ENCODE measurements at places on chromosomes 2 and 18.

DNA sequence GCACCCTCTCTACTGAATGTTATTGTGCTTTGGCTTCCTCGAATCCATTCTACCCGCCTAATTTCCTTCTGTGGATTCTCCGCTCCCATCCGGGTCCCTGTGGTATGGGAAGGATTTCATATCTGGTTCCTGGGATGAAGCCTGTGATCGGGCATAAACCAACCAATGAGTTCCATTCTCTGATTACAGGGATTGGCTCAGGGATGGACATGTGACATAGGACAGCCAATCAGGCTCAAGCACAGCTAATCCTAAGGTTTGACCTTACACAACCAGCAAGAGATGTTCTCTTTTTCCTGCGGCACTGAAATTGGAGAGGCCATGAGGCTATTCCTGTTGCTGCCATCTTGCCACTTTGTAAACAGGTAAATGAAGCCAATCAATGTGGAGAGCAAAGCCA lies 168.1 kb upstream of the SMAD2 start:
- no peak for DNase-seq

DNA sequence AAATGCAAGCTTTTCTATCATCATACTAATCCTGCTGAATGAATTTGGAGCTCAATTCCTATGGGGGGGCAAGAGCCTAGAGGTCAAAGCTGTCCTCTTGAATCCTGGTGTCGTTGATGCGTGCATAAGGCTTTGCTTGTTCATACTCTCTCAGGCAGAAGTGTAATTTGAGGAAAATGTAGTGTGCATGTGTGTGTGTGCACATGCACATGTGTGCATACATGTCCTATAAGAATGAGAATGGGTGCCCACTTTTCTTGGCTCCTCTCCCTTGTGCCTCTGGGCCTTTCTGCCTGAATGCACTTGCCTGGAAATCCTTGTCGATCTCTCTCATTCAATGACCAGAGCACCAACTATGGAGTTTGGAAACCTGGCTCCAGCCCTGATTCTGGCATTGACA lies 28.5 kb upstream of the C18orf32 start:
- no peak for DNase-seq

DNA sequence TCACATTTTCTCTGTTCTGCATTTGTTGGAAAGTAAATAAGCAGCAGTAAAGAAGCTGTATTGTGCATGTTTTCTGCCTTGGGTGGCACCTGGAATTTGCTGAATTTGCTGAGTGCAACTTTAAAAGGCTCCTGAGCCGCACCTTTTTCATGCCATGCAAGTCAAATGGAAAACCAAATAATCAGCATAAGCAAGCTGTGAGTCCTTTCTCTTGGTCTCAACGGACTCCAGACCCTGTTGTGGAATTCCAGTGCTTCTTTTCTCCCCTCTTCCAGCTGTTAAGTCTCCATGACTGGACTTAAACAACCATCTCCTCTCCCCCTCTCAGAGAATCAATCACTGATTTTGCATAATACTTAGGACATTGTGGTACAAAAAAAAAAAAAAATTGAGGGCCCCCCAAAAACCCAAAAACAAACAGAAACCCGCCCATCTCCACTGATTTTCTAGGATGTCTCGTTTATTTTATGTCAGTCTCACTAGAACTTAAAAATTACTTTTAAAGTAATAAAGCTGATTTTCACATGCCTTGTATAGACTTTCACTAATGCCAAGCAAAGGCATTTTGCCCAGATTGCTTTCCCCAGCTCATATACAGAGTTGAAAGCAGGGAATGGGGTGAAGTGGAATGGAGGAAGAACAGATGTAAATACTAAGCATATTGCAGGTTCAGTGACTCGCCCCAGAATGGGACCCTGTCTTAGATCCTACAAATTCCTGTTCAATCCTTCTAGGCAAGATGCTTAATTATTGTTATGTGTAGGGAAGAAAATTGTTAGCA lies 5.1 kb upstream of the CETN1 start:
- no peak for DNase-seq

DNA sequence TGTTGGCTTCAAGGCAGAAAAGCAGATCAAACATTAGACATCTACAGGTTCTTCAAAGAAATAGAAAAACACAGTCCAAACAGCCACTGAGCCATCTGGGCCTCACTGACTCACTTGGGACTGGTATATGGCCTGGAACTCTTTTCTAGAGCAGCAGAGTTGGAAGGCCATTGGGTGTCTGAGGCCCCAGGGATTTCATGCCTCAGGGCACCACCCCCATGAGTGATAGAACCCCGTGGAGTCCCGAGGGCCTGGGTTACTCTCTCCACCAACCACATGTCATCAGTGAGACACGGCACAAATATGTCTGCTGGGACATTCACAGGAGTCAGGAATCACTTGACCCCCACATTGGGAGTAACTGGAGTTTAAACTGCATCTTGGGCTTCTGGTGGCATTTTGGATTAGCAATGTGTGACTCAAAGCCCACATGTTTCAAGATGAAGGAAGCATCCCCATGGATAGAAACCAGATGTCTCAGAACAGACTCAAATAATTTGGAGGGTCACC lies 44.0 kb downstream of the CAPN13 start:
- no peak for DNase-seq

DNA sequence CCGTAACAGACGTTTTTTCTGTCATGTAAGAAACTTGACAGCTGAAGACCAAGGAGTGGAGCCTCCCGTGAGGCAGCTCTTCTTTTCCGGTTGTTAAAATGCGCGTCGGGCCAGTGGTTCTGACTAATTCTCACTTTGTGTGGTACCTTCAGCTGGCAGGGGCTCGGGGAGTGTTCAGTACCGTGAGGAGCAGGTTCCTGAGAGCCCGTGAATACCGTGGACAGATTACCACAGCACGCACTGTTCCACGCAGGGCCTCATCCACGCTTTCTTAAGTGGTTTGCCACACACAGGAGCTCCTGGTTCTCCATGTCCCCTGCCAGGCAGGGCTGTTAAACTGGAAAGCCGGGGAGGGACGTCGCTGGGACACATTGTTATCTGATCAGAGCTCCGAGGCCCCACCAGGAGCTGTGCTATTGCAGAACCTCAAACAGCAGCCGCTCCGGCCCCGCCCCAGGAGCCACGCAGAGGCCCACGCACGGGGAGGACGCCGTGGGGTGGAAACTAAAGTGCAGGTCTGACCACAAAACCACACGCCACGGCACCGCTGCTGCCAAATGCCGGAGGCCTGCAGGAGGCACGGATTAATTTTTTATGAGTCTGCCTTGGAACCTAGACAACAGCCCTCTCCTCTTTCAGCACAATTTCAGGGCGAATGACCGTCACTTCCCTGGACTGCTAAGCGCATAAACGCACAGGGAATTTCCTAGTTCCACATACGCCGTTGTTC lies 43.3 kb downstream of the NFATC1 start:
- peak; percentile 62 for DNase-seq

GRCh38 chr2:142745691-142746090 lies 131.8 kb upstream of the KYNU start:
- no peak for DNase-seq

DNA sequence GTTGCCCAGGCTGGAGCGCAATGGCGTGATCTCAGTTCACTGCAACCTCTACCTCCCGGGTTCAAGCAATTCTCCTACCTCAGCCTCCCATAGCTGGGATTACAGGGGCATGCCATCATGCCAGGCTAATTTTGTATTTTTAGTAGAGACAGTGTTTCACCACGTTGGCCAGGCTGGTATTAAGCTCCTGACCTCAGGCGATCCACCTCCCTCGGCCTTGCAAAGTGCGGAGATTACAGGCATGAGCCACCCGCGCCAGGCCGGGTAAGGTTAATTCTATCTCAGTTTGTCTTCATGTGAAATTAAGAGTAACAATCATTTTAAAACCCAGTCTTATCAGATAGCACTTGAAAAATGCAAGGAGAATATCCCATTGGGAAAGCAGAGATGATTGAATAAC lies 1681.7 kb upstream of the DDX18 start:
- DNase-seq, result no peak

DNA sequence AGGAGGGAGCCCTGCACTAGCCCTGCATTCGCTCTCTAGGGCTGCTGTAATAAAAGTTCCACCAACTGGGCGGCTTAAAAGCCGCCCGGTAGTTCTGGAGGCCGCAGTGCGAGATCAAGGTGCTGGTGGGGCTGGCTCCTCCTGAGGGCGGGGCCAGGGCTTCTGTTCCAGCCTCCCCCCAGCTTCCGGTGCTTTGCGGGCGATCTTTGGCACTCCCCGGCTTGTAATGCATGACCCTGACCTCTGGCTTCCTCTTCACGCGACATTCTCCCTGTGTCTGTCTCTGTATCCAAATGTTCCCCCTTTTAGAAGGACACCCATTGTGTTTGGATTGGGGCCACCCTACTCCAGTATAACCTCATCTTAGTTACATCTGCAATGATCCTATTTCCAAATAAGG lies 84.5 kb downstream of the ZCCHC2 start:
- DNase-seq, result no peak

- DNase-seq, result no peak
Observed at GRCh38 chr2:120037995-120038541, 25.2 kb downstream of the EPB41L5 start.

DNA sequence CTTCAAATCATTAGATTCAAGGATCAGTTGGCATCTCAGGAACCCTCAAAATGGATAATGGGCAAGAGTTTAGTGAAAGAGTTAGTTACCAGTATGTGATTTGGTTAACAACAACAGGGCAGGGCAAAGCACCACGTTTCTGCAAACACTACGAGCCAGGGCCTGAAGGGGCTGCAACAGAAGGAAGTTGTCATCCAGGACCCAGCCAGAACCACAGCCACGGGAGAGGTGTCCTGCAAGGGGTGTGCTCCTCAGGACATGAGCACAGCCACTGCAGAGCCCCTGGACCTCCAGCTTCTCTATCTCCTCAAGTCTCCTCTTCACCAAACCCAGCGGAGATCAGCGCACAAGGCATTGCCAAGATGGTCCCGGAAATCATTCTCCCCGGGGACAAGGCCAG lies 173.3 kb upstream of the PIEZO2 start:
- no peak for DNase-seq

DNA sequence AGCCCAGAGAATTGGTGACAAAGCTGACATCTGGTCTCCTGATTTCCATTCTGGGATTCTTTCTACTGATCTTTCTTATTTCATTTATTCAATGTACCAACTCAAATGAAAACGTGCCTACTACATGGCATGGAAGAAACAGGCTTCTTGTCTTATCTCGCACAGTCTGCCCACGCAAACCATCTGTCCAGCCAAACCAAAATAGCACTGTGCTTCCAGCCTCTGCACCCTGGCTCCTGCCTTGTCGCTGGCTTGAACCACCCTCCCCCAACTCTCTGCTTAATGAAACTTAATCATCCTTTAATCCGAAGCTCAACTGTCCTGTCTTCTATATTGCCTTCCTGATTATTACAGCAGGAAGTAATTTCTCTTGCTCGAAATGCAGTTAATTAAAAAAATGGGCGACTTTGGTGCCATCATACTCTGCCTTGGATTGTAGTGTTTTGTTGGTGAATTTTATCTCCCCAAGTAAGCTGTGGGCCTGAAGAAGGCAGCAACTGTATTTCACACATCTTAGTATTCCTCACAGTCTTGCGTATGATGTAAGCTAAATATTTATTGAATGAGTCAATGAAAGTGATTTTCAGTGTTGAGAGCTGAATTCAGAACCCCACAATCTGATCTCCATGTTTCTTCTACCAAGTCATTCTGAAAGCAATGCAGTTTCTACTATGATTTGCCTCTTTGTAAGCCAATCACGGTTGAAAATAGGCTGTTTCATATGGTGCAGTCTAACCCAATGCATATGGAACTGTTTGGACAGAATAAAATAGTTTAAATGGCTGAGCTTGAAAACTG lies 190.8 kb downstream of the TMEM247 start:
- DNase-seq, result no peak

- no peak for DNase-seq
Observed at GRCh38 chr2:109629867-109630266, 15.7 kb downstream of the SOWAHC start.

- no peak for DNase-seq
Observed at GRCh38 chr2:168320267-168320666, 72.9 kb upstream of the STK39 start.

- no peak for DNase-seq
Observed at GRCh38 chr2:55151733-55152433, 80.2 kb downstream of the CLHC1 start.

DNA sequence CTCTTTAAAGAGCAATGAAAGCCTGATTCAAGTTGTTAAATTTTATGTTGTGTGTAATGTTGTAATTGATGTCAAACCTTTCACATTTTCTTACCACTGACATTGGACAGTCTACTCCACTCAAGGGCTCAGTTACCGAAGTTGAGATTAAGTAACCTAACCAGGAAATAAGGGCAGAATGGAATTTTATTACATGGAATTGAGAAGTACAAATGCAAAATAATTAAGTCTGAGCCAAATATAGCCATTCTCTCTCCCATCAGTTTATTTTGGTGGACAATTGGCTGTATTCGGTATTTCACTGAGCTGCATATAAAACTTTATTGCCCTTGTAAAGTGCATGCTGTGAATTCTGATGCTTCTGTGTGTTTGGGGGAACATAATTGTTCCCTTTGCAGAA lies 231.5 kb downstream of the TTC32 start:
- no peak for DNase-seq

DNA sequence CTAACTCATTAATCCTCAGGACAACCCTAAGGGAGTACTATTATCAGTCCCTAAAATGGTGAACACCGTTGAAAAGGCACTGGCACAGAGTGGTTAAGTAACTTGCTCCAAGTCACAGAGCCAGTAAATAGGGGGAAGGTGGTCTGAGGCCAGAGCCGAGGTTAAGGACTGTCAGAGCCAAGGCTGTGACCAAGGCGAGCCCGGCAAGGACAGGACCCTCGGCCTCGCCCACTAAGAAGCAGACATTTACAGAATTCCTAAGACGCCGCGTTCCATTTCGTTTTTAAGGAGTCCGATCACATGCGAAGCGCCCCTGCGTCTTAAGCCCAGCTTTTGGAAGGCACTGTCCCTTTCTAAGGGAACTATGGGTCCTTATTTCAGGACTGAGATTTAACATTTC lies 1.1 kb downstream of the PDIA6 start:
- DNase-seq, result no peak

- no peak for DNase-seq
Observed at GRCh38 chr2:33406622-33407021, 69.8 kb upstream of the RASGRP3 start.

DNA sequence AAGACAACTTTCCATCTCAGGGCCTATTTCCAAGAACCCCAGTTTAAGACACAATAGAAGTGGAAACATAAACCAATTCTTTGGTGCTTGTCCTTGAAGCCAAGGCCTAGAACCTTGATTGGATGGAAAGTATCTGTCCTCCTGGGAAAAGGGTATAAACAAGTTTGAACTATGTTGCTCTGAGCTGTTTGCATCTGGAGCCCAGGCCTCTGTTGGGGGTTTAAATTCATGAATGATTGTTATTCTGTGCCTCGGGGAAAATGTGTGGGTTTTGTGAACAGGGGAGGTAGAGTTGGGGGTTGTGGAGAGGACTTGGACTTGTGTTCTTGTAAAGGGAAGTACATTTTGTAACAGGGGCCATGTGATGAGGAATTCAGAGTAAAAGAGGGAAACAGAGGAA lies 406.1 kb downstream of the SLC4A3 start:
- DNase-seq, result no peak

- DNase-seq, result no peak
Observed at GRCh38 chr18:65990944-65991708, 240.3 kb downstream of the CDH7 start.
